ENCODE measurements at places on chromosomes 6 and 20.

DNA sequence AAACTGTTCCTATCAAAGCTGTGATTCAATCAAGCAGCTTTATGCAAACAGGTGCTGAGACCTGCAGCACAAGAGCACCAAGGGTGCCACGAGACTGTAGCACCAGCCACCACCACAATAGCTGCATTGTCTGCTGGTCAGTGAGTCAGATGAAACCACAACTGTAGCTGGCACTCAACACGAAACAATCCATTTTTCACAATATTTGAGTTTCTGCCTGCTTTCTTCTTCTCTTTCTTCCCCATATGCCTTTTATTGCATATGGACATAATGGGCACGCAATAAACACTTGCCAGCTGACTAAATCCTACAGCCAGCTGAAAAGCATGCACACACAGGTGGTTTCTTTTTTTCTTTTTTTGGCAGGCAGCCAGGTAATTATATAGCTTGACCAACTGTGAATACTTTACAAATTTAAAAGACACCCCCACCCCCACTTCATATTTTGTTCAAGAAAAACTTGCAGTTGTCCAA lies 16.6 kb downstream of the SLC2A12 start:
- DNase-seq: no peak

DNA sequence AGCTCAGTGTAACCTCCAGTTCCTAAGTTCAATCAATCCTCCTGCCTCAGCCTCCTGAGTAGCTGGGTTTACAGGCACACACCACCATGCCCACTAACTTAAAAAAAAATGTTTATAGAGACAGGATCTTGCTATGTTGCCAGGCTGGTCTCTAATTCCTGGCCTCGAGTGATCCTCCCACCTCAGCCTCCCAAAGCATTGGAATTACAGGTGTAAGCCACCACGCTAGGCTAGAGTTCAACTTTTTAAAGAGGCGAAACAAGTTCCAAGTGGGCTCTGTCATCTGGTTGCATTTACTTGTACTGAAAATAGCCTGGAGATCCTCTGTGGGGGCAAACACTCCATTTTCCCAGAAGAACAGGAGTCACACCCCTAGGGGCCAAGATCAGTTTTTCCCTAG lies 100.7 kb upstream of the RIPOR2 start:
- DNase-seq: no peak

DNA sequence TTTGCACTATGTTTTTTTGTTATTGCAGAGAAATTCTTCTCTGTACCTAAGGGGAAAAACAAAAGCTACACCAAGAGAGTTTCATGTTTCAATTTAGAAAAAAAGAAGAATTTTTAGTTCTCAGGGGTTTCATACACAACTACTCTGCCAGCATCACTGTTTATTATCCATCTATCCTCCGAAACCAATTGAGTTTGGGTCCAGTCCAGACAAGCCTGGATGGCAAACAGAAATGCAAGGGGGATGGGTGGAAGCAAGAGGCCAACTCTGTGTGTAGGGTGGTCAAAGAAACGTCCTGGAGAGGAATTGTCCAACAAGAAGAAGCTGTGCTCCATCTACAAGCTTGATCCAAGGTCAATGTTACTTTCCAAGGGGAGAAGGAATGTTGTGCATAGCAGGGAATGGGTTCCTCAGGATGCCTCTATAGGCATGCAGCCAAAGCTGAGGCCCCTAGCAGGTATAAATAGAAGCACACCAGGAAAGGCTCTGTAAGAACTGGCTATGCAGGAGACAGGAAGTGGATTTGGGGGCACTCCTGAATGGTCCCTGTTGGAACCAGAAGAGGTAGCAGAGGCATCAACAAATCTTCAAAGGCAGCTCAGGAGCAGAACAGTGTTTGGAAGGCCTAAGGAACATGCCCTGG lies 64.4 kb downstream of the FILIP1 start:
- no peak for DNase-seq

DNA sequence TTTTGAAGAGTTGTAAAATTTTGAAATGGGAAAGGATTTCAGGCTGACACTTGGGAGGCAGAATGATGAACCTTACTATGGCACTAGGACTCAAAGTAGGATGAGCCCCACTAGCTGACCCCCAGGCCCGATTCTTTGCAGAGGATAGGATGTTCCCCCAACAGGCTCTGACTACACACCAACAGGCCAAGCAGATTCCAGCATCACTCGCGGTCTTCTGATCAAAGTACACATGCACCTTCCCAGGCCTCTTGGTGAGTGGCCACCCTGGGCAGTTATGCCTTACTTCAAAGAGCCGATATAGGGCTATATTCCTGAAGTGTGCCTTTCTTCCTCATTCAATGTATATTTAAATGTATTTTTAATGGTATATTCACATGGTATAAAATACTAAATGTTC lies 117.6 kb upstream of the TMEM181 start:
- DNase-seq: no peak

GRCh38 chr6:37008484-37009465 lies 3.3 kb downstream of the FGD2 start:
- no peak for DNase-seq

GRCh38 chr6:23522792-23523547 lies 603.0 kb upstream of the NRSN1 start:
- DNase-seq: no peak

DNA sequence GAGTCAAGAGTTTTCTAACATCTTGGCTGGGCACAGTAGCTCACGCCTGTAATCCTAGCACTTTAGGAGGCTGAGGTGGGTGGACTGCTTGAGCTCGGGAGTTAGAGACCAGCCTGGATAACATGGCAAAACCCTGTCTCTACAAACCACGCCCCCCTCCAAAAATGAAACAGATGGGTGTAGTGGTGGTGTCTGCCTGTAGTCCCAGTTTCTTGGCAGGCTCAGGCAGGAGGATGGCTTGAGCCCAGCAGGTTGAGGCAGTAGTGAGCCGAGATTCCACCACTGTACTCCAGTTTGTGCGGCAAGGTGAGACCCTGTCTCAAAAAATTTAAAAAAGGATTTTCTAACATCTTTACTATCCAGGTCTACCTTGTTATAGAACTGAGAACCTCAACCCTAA lies 22.0 kb downstream of the FAM8A1 start:
- no peak for DNase-seq

DNA sequence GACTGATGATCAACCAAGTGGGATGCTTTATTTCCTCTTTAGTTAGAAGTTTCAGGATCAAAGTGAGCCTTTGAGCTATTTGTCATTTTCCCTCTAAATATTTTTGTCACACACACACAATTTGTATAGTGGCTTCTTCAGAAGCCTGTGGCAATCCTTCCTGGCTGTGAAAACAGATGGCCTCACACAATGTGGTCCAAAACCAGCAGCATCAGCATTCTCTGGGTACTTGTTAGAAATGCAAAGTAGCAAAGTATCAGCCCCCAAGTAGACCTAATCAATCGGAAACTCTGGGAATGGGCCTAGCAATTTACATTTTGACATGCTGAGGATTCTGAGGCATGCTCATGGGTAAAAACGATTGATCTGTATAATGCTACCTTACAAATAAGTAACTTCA lies 115.9 kb downstream of the PAX1 start:
- no peak for DNase-seq

DNA sequence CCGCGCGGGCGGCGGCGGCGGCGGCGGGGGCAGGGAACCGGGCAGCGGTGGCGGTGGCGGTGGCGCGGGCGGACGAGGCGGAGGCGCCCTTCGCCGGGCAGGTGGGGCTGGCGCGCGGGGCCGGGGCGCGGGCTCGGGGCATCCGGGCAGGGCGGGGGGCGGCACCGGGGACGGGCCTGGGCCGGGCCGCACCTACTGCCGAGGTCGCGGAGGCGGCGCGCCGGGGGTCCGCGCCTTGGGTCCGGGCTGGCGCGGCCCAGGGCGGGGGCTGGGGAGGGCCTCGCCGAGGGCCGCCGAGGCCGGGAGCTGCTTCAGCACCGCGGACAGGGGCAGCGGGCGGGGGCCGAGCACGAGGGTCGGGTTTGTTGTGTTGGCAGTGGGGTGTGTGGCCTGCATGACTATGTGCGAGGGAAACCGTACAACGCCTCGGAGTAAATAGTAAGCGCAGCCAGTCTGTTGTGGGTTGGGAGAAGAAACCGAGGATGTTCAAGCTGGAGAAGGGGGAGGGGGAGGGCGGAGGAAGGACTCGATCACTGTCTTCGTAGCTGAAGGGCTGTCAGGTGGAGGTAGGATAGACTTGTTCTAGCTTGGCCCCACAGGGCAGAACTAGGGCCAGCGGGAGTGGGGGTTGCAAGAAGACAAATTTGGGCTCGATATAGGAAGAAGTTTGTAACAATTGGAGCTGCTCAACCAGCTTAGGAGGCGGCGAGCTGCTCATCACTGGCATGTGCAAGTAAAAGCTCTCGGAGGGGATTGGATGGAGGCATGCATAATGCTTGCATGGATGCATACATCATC lies 593 bp downstream of the MMP24 start:
- DNase-seq: no peak

GRCh38 chr6:22737331-22737730 lies 168.0 kb downstream of the HDGFL1 start:
- no peak for DNase-seq

DNA sequence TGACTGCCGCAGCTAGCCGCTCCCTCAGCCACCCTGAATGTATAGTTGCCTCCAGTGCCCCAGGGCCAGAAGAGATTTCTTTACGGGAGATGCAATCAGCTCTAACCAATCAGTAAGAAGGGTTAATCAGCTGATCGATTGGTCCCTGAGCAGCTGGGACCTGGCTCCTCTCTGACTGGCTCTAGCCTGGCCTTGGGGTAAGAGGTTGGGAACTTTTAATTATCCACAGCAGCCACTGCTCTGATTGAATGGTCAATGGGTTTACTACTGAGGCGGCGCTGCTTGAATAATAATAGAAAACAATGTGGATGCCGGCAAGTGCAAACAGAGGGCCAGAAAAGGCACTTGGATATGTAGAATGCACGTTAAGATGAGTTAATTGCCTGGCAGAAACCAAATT lies 99.8 kb downstream of the TFAP2A start:
- DNase-seq: no peak

DNA sequence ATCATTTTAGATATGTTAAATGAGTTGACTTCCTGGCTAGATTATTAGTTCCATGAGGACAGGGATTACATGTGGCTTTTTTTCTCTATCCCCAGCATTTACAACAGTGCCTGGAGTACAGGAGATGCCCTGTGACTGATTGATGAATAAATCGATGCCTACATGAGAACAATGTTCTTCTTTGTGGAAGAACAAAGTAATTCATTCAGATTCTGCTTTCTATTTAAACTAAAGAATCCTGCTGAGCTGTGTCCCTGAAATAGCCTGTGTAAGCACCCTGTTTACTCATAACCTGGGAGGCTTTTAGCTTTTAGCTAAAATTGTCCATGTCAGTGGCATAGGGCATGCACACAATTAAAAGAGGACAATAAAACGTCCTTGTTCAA lies 125.1 kb upstream of the BTBD3 start:
- no peak for DNase-seq

DNA sequence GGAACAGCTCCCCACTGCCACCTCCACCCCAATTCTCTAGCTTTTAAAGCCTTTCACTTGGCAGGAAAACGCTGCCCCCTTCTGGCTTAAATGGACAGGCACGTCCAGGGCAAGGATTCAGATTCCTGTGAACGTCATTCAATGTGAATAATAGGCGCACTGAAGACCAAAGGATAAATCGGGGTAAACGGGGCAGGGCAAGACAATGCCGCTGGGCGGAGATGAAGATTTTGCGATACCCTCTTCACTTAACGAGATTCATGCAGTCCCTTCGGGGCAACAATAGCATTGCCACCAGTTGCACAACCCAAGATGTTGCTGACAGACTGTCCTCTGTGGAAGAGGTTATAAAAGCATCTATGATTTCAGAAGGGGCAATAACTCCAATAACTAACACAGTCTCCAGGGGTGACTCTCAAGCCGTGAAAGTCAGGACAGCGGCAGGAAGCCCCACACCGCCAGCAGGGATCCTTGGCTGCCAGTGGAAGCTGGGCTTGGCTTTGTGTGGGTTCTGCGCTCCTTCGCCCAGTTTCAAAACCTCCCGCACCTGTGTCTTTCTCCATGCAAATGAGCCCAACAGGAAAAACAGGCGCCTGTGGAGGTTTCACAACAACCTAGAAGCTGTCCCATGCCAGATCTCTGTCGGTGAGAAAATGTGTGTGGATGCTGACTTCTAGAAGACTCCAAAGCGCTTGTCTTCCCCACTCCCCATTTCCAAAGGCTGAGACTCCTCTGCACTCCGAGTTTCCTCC lies 291.8 kb downstream of the BMP7 start:
- no peak for DNase-seq

DNA sequence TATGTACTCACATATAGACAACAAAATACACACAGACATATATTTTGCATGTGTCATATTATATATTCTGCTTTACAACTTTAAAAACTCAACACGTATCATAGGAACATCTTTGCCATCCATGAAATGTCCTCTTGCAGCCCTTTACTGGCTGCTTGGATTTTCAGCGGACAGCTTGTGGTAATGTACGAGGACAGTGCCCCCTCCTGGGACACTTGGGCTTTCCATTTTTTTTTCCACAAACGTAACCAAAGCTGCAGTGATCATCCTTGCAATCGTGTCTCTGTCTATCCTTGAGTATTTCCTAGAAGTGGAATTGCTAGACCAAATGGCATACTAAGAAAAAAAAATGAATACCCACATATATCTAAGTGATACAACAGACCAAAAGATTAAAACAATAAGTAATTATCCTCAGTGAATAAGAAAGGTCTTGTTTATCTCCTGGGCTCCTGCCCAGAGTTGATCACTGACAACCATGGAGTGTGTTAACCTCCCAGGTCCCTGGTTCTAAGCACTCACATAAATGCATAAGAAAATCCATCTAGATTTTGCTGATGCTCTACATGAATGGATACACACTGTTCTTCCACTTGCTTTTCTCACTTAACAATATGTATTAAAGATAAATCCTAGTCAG lies 18.1 kb downstream of the BPI start:
- DNase-seq: no peak

GRCh38 chr6:57265755-57266221 lies 43.7 kb upstream of the RAB23 start:
- no peak for DNase-seq

- no peak for DNase-seq
These were observed 386.1 kb upstream of the ZFP64 start for GRCh38 chr20:52577696-52578095.

GRCh38 chr6:80637312-80637711 lies 530.8 kb downstream of the BCKDHB start:
- DNase-seq: no peak

All from bone marrow (tissue), 2 donors.